ENCODE measurements at places on chromosomes 2 and 18.

DNA sequence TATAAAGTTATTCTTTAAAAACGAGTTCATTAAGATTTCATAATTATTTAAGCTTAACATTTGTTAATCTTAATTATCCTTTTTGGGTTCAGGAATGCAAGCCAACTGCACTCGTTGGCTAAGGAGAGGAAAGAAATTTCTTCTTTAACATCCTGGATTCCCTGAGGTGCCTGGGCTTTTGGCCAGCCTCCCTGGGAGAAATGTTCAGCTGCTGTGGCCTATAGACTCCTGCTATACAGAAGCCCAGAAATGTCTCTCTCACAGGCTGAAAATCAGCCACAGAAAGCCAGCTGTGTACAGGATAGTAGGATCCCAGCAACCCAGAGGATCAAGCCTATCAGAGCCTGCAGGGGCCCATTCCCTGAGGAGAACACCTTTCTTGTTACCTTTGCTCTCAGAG lies 430.3 kb downstream of the XIRP2 start:
- no peak for DNase-seq

- peak; percentile 26 for DNase-seq
Observed at GRCh38 chr2:29920631-29921559, 491 bp downstream of the ALK start.

GRCh38 chr2:216862628-216863398 lies 2.9 kb upstream of the TNP1 start:
- no peak for DNase-seq

- DNase-seq, result no peak
Observed at GRCh38 chr2:119650846-119651370, 28.1 kb upstream of the TMEM177 start.

DNA sequence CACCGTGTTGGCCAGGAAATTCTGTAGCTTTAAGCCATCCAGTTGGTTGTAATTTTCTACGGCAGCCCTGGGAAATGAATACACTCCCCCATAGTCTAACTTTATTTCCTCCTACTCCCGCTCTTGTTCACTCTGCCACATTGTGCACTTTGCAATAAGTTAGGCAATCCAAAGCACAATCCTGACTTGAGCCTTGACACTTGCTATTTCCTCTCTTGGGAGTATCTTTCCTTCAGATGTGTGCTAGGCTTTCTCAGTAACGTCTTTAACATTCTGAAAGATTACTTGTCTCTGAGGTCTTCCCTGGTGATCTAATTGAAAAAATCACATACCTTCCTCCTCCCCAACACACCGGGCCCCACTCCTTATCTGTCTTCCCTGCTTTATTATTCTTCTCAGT lies 65.9 kb upstream of the RAB27B start:
- DNase-seq, result no peak

- no peak for DNase-seq
Observed at GRCh38 chr2:191150230-191150599, 579 bp downstream of the STAT4 start.

GRCh38 chr2:233489666-233490065 lies 76.9 kb downstream of the USP40 start:
- no peak for DNase-seq

Measured in posterior cingulate gyrus (tissue), 11 donors.